ENCODE measurements at places on chromosomes 1 and 21. TPM values are rescaled to one million over a fixed set of nuclear protein-coding genes. Genes with fewer than 3 reads are reported as not detected.

ASAP3 gene
- total RNA-seq: 37.3 TPM

IGSF5 gene
- 0.46 TPM for total RNA-seq

OLIG2 gene
- total RNA-seq: not detected

DIRAS3 gene
- 74.8 TPM for total RNA-seq

CASZ1 gene
- total RNA-seq: 10.9 TPM

TRNP1 gene
- 23.8 TPM for total RNA-seq

RAB25 gene
- 0.45 TPM for total RNA-seq

CD1B gene
- not detected for total RNA-seq

DNA sequence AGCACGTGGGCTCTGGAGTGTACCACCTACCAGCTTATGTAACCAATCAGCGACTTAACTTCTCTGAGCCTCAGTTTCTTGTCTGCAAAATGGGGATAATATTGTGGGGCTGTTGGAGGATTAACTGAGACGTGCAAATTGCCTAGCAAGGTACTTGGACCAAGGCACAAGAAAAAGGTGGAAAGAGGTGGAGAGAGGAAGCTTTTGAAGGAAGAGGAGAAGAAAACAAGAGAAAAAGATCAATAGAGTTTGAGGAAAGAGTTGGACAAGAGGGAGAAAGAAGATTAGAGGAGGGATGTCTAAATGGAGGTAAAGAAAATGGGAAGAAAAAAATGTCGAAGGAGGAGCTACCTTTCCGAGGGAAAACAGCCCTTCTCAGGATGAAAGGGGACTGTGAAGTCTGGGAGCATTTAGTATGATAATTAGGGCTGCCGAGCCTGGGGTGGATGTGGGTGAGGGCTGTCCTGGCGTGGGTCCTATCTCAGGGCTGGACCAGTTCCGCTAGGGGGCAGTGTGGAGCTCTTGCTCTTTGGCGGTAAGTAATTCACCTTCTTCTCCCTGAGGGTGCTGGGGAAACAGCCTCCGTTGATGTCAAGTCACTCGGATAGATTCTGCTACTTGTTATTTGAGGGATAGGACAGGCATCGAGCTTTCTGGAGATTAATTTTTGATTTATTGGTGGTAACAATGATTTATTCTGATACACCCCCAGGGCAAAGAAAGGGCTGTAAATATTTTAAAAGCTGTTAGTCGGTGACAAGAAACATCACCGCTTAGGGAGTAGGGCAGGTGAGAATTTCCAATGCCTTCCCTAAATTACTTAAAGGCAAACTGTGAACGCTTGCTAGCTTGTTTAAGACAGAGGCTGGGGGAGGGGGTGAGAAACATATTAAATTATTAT lies 79.0 kb upstream of the NFASC start:
- H3K27me3 ChIP-seq: no peaks in the 10 kb centered on the region
- peak; percentile 56 for DNase-seq
- H3K4me1 ChIP-seq: no peaks in the 10 kb centered on the region
- H3K27ac ChIP-seq: no peak overlapping the region
- H3K36me3 ChIP-seq: no peaks in the 10 kb centered on the region

DNA sequence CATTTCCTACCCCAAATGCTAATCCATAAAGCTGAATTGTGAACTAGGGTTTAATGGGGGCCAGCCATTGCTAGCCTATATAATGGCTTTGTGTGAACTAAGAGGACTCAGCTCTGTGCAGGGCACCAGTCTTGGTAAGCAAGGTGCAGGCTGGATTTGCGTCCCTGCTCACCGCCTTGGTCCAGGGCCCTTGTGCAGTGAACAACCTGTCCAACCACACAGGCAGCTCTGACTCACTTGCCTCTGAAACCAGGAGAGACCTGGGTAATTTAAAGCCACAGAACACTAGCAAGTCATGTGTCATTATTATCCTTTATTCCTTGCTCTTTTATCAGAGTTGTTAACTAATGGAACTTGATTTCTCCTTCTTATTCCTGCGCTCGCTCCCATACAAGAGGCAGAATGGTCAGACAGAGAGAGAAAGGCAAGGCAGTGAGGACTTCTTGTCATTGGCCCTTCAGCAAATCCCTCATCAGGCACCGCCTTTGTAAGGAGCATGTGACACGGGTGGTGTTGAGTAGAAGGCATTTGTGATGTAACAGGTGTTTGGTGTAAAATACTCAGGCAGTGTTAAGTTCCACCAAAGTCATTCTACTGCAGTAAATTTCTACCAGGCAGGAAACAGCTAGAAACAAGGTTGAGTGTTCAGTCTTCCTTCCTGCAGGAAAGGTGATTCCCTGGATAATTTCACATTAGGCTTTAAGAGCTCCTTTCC lies 67.3 kb upstream of the OLIG2 start:
- no peaks in the 10 kb centered on the region for H3K27me3 ChIP-seq
- H3K27ac ChIP-seq: no peak overlapping the region
- no peaks in the 10 kb centered on the region for H3K4me1 ChIP-seq

DNA sequence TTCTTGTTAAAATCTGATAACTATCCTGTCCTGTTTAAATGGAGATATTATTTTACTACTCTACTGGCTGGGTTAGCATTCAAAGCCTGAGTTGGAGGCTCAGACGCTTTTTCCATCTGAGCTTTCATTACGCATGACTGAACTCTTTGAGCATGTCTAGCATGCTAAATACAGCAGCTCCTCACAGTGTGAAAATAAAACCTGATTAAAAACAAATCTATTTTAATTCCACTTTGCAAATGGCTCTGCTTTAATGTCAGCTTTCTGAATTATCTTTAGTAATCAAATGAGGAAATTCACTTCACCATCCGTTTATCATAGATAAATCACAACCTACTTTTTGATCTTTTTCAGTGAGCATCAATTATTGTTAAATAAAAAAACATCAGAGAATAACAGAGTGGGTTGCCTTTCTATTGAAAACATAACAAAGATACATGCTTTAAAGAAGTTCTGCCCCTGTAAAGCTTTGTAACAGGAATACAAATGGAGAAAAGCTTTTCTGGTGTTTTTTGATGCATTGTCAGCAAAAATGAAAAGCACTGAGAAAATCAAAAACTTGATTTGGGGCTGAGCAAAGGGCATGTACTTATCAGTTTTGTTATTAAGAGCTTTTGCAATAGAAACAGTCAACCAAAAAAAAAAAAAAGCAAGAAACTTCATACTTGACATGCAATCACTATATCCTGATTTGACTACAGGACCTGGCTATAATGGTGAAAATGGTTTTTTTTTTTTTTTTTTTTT lies 3.5 kb upstream of the SPEN start:
- H3K27ac ChIP-seq: no peak overlapping the region
- H3K36me3 ChIP-seq: no peaks in the 10 kb centered on the region
- H3K4me3 ChIP-seq: no peak overlapping the region
- no peak for DNase-seq

DNA sequence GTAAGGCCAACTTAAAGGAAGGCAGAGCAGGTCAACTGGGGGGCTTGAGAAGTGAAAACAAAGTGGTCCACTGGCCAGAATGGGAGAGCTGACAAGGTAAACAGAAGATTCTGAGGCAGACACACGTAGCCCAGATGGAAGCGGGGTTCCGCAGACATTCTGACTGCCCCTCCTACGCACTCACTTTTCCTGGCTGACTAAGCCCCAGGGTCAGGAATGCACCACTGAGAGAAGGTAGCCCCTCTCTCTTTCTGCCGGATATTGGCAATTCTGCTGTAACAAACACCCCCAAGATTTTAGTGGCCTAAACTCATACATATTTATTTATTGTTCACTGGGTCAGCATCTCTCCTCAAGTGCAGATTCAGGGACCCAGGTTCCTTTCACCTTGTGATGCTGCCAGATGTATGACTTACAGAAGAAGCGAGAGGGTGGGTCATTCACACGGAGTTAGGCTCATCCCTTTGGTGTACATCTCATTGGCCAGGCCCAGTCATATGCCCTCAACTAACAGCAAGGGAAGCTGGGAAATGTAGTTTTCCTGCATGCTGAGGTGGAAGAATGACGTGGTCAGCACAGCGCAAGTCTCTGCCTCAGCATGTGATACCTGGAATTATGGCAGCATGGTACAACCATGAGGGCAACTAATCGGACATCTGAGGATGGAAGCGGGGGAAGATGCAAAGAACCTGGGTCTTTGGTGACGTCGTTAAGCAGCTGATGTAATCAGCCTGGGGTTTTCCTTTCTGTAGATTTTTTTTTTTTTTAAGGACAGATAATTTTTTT lies 43.4 kb upstream of the MRPS6 start:
- H3K27me3 ChIP-seq: no peaks in the 10 kb centered on the region
- H3K36me3 ChIP-seq: no peaks in the 10 kb centered on the region
- DNase-seq: no peak

DNA sequence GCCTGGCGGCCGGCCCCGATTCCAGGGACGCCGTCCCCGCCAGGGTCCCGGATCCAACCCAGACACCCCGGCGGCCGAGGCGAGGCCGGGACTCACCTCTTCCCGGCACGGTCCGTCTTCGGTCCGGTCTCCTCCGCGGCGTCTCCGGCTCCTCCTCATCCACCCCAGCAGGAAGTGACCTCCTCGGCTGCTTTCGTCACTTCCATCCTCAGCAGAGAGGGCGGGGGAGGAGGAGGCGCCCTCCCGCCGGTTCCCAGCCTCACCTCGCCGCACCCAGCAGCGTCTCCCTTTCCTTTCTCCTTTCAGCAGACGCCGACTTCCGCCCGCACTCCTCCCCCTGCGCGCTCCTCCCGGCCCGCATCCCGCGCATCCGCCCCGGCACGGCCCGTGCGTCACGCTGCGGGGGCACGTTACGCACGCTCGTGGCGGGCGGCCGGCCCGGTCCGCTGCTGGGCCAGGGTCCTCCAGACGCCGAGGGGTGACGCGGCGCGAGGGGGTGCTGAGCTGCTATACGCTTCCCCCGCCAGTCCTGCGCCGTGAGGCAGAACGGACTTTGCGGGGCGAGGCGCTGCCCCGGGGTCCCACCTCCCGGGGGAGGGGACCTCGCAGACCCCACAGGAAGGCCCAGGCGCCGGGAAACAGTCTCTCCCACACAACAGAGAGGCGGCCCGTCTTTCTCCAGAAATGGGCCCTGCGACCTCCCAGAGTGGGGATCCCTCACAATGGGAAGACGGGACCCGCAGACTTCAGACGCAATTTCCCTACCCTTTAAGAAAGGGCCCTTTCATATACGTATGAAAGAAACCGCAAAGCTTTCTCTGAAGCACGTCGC lies at the start of gene ETV3:
ETV3 (minus strand) TSS at position 176 of the 832 bp plus-strand sequence. CDS start 2,043 bp downstream, outside the sequence.
- peak within 1 kb of the TSS; percentile 99 for H3K4me3 ChIP-seq
- H3K27me3 ChIP-seq: no peaks in the 10 kb centered on the region

GRCh38 chr1:152645146-152645545 lies 18.0 kb upstream of the LCE2D start:
- H3K27ac ChIP-seq: no peak overlapping the region
- no peak for DNase-seq
- no peaks in the 10 kb centered on the region for H3K27me3 ChIP-seq
- no peaks in the 10 kb centered on the region for H3K36me3 ChIP-seq

GRCh38 chr1:2523891-2524609 lies 2.3 kb downstream of the PANK4 start:
- no peak for DNase-seq
- no peaks in the 10 kb centered on the region for H3K36me3 ChIP-seq
- no peaks in the 10 kb centered on the region for H3K27me3 ChIP-seq
- H3K27ac ChIP-seq: no peak overlapping the region
- H3K4me3 ChIP-seq: no peak overlapping the region
- H3K4me1 ChIP-seq: peaks cover 17% of the 10 kb centered on the region

GRCh38 chr1:21537511-21537931 lies 28.3 kb downstream of the ALPL start:
- H3K4me3 ChIP-seq: no peak overlapping the region
- peak overlapping the region; percentile 58 for H3K27ac ChIP-seq
- peaks cover 13% of the 10 kb centered on the region for H3K4me1 ChIP-seq

- no peak overlapping the region for H3K27ac ChIP-seq
- no peaks in the 10 kb centered on the region for H3K36me3 ChIP-seq
- H3K27me3 ChIP-seq: no peaks in the 10 kb centered on the region
- no peak overlapping the region for H3K4me3 ChIP-seq
- no peak for DNase-seq
- no peaks in the 10 kb centered on the region for H3K4me1 ChIP-seq
Observed at GRCh38 chr1:198788561-198789064, 149.8 kb downstream of the PTPRC start.

DNA sequence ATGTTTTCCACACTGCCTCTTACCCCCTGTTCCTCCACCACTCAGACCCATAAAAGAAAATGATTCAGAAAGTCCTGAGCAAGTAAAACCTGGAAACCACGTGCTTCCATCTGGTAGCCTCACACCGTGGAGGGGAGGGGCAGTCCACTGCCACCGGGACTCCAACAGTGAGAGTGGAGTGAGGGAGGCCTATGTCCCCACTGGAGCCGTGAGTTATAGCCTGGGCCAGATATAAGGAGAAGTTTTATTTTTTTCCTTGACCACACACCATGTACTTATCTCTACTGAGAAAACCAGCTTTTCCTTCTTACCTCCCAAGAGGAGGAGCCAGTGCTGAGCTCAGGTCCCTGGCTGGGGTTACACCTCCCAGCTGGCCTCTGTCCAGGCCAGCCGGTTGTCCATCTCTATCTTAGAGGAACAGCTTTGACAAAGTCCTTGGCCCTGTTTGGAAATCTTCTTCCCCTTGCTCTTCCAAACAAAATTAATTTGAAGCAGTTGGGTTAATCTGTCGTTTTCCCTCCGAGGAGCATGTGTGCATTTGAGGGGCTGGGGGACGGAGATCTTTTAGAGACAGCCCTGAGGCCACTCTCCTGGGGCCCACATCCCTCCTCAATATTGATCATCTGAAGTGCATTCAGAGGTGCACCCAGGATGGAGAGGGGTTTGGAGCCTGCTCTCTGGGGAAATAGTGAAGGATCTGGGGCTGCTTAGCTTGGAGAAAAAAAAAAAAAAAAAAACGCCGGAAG lies 49.1 kb upstream of the SERBP1 start:
- H3K27ac ChIP-seq: no peak overlapping the region
- no peak for DNase-seq
- no peaks in the 10 kb centered on the region for H3K27me3 ChIP-seq
- no peaks in the 10 kb centered on the region for H3K36me3 ChIP-seq
- no peak overlapping the region for H3K4me3 ChIP-seq
- H3K4me1 ChIP-seq: peaks cover 6% of the 10 kb centered on the region

DNA sequence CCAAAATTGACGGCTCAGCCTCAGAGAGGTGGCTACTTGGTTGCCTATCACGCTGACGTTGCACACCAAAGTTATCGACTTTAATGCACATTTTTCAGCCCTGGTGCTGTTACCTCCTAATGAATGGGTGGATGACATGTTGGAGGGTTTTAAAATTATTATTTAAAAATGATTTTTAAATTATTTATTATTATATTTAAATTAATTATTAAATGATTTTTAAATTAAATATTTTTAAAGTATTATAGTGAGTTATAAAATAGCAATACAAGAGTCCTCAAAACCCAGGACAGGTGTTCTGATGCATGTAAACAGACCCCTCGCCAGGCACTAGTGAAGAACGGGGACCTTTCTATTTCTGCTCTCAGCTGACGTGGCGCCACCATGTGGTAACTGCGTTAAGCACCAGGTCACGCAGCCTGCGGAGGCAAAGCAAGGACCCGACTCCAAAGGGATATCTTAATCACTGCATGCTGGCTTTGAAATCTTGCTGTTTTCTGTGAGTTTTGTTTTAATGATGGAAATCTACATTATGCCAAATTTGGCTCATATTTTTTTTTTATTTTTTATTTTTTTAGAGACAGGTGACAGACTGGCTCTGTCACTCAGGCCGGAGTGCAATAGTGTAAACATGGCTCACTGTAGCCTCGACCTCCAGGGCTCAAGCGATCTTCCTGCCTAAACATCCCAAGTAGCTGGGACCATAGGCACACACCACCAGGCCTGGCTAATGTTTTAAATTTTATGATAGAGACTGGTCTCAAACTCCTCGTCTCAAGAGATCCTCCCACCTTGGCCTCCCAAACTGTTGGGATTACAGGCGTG lies 22.6 kb downstream of the CASP9 start:
- H3K4me3 ChIP-seq: no peak overlapping the region
- H3K4me1 ChIP-seq: no peaks in the 10 kb centered on the region
- H3K27me3 ChIP-seq: no peaks in the 10 kb centered on the region
- peak; percentile 42 for DNase-seq
- no peaks in the 10 kb centered on the region for H3K36me3 ChIP-seq
- H3K27ac ChIP-seq: no peak overlapping the region
